ENCODE measurements at places on chromosomes 1 and 21. TPM values are rescaled to one million over a fixed set of nuclear protein-coding genes. Genes with fewer than 3 reads are reported as not detected.

The IRF6 gene
- 0.31 TPM for total RNA-seq

GRCh38 chr1:42786097-42786496 lies 1.3 kb downstream of the TMEM269 start:
- no peak for DNase-seq

DNA sequence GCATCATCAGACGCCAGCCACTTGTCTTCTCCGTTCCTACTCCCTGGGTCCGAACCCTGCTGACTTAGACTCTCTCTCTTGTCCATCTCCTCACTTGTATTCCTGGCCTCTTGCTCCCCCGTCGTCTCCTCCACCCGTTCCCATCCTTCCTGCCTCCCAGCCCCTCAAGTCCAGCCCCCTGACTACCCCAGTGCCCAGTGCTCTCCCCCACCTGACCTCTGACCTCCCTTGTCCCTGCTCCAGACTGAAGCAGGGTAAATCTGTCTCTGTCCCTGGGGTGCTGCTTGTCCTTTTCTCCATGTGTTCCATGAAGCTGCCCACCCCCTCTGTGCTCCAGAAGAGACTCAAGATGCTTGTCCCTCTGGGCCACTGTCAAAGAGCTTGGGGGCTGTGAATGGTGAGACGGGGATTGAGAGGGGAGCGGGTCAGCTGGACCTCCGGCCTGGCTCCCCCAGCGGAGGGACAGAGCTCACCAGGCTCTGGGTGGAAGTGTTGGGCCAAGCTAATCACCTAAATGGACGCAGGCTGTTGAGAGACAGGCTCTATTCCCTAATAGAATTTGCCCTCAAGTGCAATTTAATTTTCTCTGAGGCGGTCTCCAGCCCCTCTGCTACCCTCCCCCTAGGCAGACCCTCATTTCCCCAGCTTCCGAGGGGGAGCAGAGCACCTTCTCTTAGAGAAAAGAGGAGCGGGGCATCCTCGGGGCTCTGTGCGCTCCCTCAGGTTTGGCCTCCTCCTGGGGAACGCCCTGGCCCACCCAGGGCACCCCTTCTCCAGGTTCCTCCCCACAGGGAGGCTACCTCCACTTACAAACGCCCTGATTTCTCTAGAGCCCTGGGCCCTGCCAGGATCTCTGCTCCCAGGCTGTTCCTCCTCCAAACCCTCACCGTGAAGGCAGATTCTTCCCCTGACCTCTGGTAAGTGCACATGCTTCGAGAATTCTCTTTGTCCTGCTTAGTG lies 11.0 kb upstream of the LHX4 start:
- DNase-seq = no peak

GRCh38 chr1:13642306-13643004 lies 57.5 kb upstream of the PRDM2 start:
- no peak for DNase-seq

All from gastrocnemius medialis (tissue), 4 donors.